Fibroblast of skin of right quadriceps (primary cell): ENCODE measurements at places on chromosomes 11 and 22.

- no peak for DNase-seq
Measured at GRCh38 chr11:2837651-2838050, 47.9 kb downstream of the CDKN1C start.

DNA sequence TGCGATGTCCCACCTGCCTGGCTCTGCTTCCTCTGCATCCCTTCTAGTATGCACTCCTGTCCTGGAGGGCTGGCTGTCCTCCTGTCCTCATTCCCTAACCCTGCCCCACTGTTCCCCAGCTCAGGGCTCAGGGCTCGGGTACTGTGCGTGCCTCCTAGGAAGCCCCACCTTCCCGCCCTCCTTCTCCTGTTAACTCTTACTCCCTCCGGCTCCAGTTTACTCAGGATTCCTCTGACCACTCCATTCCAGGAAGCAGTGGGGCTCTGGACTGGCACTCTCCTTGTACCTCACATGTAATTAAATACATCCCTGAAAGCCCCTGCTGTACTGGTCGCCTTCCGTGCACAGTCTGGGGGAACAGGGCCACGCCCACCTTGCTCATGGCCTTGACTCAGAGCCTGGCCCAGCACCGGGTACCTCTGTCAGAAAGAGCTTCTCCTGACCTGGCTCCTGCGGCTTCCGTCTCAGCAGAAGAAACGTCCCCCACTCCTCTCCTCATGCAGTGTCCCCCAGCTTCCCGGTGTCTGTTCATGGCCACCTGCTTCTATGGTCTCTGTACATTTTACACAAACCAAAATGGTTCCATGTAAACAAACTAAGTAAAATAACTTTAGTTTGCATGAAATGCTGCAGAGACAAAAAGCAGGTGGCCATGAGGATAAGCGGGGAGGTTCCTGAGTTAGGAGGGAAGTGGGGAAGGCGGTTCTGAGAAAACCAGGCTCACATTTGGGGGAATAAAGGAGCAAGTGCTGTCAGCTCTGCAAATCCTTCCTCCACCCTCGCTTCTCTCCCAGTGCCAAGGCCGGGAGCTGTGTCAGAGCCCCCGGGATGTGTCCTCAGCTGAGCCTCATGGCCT, 445.9 kb downstream of the BRD1 start:
- no peak for DNase-seq

- DNase-seq: no peak
Measured at GRCh38 chr11:83364500-83365045, 78.4 kb upstream of the CCDC90B start.

GRCh38 chr11:2387266-2387987, 10.3 kb downstream of the CD81 start:
- DNase-seq: no peak

GRCh38 chr11:119551420-119552105, 128.6 kb upstream of the THY1 start:
- peak; percentile 21 for DNase-seq

- DNase-seq: no peak
Measured at GRCh38 chr11:118872403-118872821, 11.3 kb upstream of the CXCR5 start.

- DNase-seq: no peak
Measured at GRCh38 chr11:128546916-128547315, 40.4 kb downstream of the ETS1 start.

- no peak for DNase-seq
Measured at GRCh38 chr22:43446916-43447315, 35.1 kb downstream of the MPPED1 start.

- no peak for DNase-seq
Measured at GRCh38 chr11:132062031-132062430, 691.6 kb downstream of the NTM start.

DNA sequence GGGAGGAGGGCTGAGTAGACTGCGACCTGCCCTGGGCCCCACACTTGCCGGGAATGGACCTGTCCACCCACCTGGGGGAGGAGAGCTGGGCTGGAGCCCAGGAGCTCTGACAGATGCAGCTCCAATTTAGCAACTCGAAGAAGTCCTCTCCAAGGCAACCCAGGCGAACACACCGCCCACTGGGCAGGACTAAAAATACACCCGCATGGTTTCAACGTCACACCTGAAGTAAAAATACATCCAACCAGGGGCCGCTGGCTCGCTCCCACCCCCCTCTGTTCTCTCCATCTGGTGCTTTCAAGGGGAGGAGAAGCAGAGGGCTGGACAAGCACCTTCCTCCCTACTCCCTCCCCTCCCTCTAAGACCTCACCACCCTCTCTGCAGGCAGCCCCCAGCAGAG, 119.9 kb downstream of the FEZ1 start:
- no peak for DNase-seq

- no peak for DNase-seq
Measured at GRCh38 chr11:68031144-68031464, 623 bp downstream of the NDUFS8 start.

- DNase-seq: no peak
Measured at GRCh38 chr11:71267807-71268421, 15.5 kb upstream of the SHANK2 start.

DNA sequence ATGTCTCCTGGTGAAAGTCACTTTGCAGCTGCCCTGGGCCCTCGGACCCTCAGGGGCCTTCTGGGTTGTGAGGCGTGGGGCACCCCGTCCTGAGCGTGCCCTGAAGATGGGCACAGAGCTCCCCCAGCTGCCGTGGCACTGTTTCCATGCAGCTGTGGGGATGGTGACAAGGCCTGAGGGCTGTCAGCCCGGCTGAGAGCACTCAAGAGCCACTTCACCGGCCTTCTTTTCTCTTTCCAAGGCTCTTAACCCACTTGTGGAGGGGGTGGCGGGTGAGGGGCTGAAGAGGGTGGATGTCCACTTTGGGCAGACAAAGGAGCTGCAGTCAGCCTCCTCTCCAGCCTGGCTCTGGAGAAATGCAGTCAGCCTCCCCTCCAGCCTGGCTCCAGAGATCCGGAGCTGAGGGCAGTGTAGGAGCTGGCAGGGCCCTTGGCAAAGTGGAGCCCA, 239.5 kb downstream of the ST3GAL4 start:
- DNase-seq: no peak

DNA sequence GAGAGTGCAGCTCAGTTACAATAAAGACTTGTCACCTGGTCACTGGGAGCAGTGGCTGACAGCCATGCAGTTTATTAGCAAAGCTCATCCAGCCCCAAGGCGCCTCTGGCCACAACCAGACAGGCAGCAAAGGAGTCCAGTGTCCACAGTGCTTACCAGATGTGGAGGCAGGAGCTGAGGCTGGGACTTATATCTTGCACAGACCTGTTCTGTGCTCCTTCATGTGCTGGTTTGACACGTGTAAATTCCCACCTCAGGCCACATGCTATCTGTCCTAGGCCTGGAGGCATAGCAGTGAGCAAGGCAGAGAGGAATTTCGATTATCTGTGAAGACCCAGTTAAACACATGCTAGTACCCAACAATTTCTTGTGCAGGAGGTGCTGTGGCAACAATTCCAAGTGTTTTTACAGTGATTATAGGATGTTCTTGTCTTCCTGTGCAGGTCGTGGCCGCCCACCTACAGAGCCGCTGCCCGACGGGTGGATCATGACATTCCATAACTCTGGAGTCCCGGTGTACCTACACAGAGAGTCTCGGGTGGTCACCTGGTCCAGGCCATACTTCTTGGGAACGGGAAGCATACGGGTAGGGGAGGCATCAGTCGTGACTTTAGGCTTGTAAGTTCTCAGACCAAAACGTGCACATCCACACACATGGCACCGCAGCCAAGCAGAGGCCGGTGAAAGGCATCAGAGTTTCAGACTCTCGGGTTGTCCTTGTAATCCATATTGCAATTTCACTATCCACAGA, 9.4 kb downstream of the DGCR8 start:
- DNase-seq: no peak

- no peak for DNase-seq
Measured at GRCh38 chr11:40170078-40170477, 1289.4 kb downstream of the LRRC4C start.

- DNase-seq: peak; percentile 65
Measured at GRCh38 chr11:78045851-78046485, 17.7 kb upstream of the THRSP start.
